ENCODE measurements at places on chromosomes 3 and 15.

DNA sequence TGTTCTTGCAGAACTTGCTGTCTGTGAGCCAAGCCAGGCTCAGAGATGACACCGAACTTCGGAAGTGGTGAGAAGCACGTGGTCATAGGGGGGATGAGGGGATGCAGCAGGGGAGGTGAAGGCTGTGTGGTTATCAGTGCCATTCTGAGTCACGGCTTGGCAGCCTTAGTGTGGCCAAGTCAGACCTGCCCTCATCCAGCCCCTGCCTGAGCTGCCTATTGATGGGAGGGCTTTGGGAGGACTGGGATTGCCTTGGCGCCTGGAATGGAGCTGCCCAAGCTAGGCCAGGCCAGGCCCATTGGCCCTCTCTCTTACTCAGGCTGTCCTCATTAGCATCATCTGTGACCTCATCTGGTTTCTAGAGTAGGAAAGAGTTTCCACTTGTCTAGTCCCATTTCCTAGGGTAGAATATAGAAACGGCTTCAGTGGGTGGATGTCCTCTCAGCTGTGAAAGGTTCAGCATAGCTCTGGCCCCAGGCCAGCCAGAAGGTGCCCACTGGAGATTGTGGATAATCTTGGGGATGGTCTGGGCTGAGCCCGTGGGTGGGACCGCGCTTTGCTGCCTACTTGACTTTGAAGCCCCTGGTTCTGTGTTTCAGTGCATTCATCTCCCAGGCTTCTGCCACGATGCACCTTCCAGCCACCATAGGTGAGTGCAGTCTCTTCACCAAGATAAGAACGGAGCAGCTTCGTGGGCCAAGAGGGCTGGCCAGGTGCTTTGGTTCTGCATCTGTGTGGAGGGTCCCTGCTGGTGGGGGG lies 7.2 kb downstream of the FAH start:
- DNase-seq, result no peak

- no peak for DNase-seq
These were observed 121.3 kb upstream of the WNT5A start for GRCh38 chr3:55608301-55608937.

DNA sequence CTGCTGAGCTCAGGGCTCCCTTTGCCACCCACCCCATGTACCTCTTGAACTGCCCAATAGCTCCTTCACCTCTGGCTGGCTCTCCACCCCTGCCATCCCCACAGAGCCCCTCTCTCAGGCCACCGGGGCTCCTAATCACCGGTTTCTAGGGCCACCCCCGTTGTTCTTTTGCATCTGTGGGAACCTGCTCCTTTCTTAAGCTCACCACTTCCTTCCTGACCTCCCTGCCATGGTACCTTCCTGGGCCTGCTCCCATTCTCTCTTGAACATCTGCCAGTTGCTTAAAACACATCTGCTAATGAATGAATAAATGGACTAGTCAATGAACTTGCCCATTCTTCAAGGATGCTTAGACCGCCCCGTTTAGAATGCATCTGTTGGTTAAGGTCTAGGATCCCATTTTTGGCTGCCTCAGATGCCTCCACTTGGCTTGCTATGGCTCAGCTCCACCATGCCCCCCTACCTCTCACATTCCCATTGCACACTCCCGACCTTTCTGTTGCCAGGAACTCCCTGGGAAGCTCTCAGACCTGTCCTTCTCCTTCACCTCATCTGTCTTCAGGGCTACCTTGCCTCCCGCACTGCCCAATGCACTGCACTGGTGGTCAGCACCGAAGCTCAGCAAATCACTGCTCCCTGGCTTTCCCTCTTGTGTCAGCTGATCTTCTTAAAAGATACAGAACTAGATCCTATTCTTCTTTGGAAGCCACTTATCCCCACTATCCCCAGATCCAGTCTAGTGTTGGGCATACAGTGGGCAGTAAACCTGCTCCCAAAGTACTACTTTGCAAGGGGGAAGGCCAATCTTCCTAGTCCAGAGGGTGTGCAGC lies 9.1 kb downstream of the AMOTL2 start:
- DNase-seq, result no peak

GRCh38 chr15:56052395-56053045 lies 59.1 kb upstream of the NEDD4 start:
- DNase-seq, result peak; percentile 21

DNA sequence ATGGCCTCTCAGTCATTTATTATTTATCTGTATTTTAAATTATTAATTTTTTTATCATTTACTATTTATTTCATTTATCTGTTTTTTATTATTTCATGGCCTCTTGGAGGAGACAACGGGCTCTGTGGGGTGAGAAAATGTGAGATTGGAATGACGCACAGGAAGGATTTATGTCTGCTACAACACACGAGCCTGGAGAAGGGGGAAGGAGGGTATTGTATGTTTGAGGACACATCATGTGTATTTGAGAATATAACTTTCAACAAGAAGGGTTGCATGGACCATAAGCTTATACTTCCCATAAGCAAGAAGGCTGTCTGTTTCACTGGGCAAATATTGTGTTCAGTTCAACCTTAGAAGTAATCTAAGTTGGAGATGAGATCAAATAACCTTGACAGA lies 31.7 kb downstream of the LSM3 start:
- DNase-seq, result no peak

GRCh38 chr3:160473221-160473620 lies 23.6 kb upstream of the TRIM59 start:
- no peak for DNase-seq

Measured in NCI-H1417 (cell line).